PC-9 (cell line): ENCODE measurements at places on chromosomes 12 and 14. TPM values are rescaled to one million over a fixed set of nuclear protein-coding genes. Genes with fewer than 3 reads are reported as not detected.
A peak's percentile ranks its signal among the peaks of the same experiment; 100 is the strongest.

DNA sequence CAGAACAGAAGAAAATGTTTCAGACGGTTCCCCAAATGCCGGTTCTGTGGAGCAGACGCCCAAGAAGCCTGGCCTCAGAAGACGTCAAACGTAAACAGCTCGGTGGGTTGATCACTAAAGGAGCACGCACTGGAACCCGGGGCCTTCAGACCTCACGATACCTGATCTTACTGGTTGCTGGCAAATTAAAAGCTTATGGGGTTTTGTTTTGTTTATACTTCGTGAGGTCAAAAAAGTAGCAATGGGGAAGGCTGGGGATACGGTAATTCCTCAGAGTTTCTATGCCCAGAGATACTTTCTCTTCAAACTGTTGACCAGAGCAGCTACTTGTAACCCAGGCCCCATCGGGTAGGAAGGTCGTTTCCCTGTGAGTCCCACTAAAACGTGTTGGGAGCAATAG is 1.7 kb downstream of the CDKN1B start:
- DNase-seq, result no peak
- peak overlapping the region; percentile 98 for H3K27ac ChIP-seq
- H3K4me1 ChIP-seq, result peaks cover 49% of the 10 kb centered on the region
- H3K27me3 ChIP-seq, result no peaks in the 10 kb centered on the region

GRCh38 chr12:120851944-120852343 is 52.2 kb downstream of the SPPL3 start:
- no peaks in the 10 kb centered on the region for H3K36me3 ChIP-seq
- no peak overlapping the region for H3K4me3 ChIP-seq
- H3K4me1 ChIP-seq, result peaks cover 16% of the 10 kb centered on the region
- H3K27ac ChIP-seq, result no peak overlapping the region

GRCh38 chr12:93139028-93139665 is 210.1 kb upstream of the EEA1 start:
- H3K36me3 ChIP-seq, result no peaks in the 10 kb centered on the region
- no peak overlapping the region for H3K27ac ChIP-seq
- H3K4me1 ChIP-seq, result peaks cover 65% of the 10 kb centered on the region
- no peak for DNase-seq

- peak; percentile 69 for DNase-seq
- no peaks in the 10 kb centered on the region for H3K27me3 ChIP-seq
- no peaks in the 10 kb centered on the region for H3K36me3 ChIP-seq
Observed at GRCh38 chr12:22037947-22038346, 8.1 kb upstream of the CMAS start.

DNA sequence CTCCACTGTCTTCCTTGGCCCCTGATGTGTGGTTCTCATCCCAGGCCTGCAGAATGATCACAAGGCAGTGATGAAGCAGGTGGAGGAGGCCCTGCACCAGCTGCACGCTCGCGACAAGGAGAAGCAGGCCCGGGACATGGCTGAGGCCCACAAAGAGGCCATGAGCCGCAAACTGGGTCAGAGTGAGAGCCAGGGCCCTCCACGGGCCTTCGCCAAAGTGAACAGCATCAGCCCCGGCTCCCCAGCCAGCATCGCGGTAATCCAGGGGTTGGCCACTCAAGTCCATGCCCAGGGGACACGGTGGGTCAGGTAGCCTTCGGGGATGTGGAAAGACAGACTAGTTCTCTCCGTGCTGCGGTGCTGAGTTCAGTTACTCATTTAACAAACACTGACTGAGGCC is 11.0 kb downstream of the PSMD9 start:
- peaks cover 23% of the 10 kb centered on the region; the same call in 1 of the 2 replicates for H3K36me3 ChIP-seq
- no peak overlapping the region for H3K4me3 ChIP-seq
- peaks cover 1% of the 10 kb centered on the region for H3K4me1 ChIP-seq
- H3K27ac ChIP-seq, result no peak overlapping the region

The GMFB gene
- 32.2 and 35.5 TPM in 2 replicates for total RNA-seq

The CISTR gene
- not detected in 2 replicates for total RNA-seq

The PIWIL1 gene
- total RNA-seq, result not detected in 2 replicates

DNA sequence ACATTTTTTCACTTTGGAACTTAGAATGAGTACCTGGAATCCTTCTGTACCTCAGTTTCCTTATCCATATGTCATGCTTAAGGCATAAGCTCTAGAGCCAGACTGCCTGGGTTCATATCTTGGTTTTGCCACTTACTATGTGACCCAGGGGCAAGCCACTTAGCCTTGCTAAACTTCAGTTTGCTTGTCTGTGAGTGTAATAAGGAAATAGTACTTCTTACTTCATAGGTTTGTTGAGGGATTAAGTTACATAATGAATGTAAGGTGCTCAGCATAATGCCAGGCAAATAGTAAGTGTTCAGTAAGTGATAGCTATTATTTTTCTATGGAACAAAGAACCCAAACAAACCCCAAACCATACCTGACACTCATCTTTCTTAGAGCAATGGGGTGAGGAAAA is 225.1 kb downstream of the BCAT1 start:
- H3K27ac ChIP-seq, result no peak overlapping the region
- no peaks in the 10 kb centered on the region for H3K4me1 ChIP-seq
- H3K4me3 ChIP-seq, result no peak overlapping the region
- no peaks in the 10 kb centered on the region for H3K27me3 ChIP-seq
- H3K36me3 ChIP-seq, result no peaks in the 10 kb centered on the region

The KRT72 gene
- not detected in 2 replicates for total RNA-seq

DNA sequence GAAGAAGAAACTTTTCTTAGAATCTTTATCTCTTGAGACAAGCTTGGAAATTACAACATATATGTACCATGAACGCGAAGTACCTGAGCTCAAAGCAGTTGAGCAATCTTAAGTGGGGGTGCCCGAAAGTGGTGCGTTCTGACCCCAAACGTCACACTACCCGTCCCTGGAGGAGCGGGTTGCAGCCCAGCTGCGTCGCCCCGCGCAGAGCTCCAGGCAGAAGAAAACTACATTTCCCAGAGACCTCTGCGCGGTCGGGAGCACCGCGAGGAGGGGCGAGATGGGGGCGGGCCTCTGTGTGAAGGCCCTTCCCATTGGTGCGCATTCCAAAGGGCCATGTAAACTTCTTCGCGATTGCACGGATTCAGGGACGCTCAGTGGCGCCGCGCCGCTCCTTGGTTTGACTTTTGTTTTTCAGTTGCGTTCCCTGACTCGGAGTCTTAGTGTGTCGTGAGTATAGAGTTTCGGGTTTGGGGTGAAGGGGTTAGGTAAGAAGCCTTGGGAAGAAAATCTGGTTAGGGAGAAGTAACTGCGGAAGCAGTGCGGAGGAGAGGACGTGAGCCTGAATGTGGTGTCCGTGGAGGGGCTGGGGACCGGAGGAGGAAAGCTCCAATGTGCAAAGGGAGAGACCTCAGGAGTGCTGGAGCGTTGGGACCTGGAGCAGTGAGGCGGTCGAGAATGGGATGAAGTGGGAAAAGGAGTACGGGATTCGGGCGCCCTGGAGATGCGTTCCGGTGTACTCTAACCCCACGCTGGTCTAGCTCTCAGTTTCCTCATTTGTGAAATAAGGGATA is at the start of gene CCDC77:
Gene CCDC77, plus strand, starts transcription at position 410 of the 794 bp plus-strand sequence. CDS start 7,740 bp downstream, outside the sequence.
- peak within 1 kb of the TSS; percentile 90 for H3K4me3 ChIP-seq
- peak; percentile 95 for DNase-seq
- H3K27ac ChIP-seq, result peak within 1 kb of the TSS; percentile 59
- H3K4me1 ChIP-seq, result peaks cover 14% of the 10 kb centered on the region
- H3K36me3 ChIP-seq, result no peaks in the 10 kb centered on the region

GRCh38 chr12:70763666-70764065 is 126.4 kb upstream of the PTPRB start:
- DNase-seq, result no peak
- no peak overlapping the region for H3K27ac ChIP-seq
- no peak overlapping the region for H3K4me3 ChIP-seq
- no peaks in the 10 kb centered on the region for H3K4me1 ChIP-seq

- no peaks in the 10 kb centered on the region for H3K4me1 ChIP-seq
- no peak overlapping the region for H3K4me3 ChIP-seq
- no peak for DNase-seq
- H3K36me3 ChIP-seq, result no peaks in the 10 kb centered on the region
Observed at GRCh38 chr12:2084553-2085296, 31.9 kb downstream of the CACNA1C start.

GRCh38 chr12:124764451-124764850 is 99.2 kb downstream of the SCARB1 start:
- H3K4me1 ChIP-seq, result peaks cover 7% of the 10 kb centered on the region
- no peak overlapping the region for H3K27ac ChIP-seq
- no peak overlapping the region for H3K4me3 ChIP-seq
- no peaks in the 10 kb centered on the region for H3K27me3 ChIP-seq
- 0 out of 2 replicates have a peak, but pooled peaks cover 3% of the 10 kb centered on the region for H3K36me3 ChIP-seq

The SIX6 gene
- not detected in 2 replicates for total RNA-seq

DNA sequence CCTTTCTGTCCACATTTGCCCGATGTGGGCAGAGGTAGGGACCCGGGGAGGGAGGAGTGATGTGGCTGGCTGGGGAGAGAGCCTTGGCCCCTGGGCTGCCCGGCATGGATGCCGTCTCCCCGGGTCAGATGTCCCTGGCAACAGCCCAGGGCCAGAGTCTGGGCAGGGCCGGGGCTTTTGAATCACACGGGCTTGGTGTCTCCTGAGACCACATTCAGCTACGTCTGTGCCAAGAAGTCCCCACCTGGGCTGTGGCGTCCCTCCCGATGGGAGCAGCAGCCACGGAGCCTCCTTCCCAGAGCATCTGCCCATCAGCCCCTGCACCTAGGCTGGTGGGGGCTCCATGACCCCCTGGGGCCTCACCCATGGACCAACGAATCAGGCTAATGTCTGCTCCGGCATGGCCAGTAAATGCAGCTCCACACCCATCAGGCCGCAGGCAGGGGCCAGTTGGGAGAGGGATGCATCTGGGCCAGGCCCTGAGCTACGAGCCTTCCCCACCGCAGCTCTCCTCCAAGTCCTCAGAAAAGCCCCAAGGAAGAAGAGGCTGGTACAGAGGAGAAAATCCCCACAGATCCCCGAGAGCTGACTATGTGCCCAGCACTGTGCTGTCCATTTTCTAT is 109.4 kb downstream of the RFLNA start:
- no peaks in the 10 kb centered on the region for H3K27me3 ChIP-seq
- H3K4me3 ChIP-seq, result no peak overlapping the region
- no peak for DNase-seq
- no peaks in the 10 kb centered on the region for H3K4me1 ChIP-seq
- no peaks in the 10 kb centered on the region for H3K36me3 ChIP-seq

GRCh38 chr12:1814266-1814665 is 6.1 kb upstream of the LRTM2 start:
- no peak overlapping the region for H3K27ac ChIP-seq
- H3K36me3 ChIP-seq, result no peaks in the 10 kb centered on the region
- no peaks in the 10 kb centered on the region for H3K4me1 ChIP-seq
- H3K4me3 ChIP-seq, result no peak overlapping the region
- peaks cover 86% of the 10 kb centered on the region for H3K27me3 ChIP-seq

The AREL1 gene
- 98.4 and 108 TPM in 2 replicates for total RNA-seq

The PPP2R5C gene
- 301 and 401 TPM in 2 replicates for total RNA-seq

DNA sequence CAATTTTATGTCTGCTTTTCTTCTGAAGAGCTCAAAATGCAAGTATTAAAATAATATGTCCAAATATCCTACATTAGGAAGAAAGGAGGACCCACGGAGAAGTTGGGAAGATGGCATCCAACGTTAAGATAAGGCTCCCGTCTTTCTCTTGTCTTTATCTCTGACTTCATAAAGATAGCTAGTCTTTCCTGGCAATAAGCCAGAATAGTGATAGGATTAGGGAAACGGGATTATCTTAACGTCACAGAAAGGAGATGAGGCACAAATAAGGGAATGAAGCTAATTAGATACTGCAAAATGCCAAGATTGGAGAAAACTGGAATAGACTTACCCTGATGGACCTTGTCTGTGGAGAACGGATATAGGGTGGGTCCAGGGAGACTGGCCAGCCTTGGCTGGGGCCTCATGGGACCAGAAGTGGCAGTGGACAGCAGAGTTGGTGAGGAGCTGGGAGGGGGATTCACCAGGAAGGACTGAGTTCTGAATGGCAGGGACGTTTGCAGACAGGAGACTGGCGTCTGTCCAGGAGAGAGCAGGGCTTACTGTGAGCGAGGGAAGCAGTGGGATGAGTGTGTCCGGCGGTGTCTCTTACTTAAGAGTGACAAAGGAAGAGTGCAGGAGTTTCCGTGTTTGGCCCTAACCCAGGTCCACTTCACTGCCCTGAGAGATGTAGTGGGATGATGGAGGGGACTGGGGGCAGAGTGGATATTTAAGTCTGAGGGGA is 119.9 kb downstream of the CACNA1C start:
- no peaks in the 10 kb centered on the region for H3K36me3 ChIP-seq
- no peak overlapping the region for H3K4me3 ChIP-seq
- H3K4me1 ChIP-seq, result no peaks in the 10 kb centered on the region
- no peak overlapping the region for H3K27ac ChIP-seq

The SLC7A8 gene
- 2.0 and 3.6 TPM in 2 replicates for total RNA-seq

The CTSG gene
- not detected in 2 replicates for total RNA-seq

DNA sequence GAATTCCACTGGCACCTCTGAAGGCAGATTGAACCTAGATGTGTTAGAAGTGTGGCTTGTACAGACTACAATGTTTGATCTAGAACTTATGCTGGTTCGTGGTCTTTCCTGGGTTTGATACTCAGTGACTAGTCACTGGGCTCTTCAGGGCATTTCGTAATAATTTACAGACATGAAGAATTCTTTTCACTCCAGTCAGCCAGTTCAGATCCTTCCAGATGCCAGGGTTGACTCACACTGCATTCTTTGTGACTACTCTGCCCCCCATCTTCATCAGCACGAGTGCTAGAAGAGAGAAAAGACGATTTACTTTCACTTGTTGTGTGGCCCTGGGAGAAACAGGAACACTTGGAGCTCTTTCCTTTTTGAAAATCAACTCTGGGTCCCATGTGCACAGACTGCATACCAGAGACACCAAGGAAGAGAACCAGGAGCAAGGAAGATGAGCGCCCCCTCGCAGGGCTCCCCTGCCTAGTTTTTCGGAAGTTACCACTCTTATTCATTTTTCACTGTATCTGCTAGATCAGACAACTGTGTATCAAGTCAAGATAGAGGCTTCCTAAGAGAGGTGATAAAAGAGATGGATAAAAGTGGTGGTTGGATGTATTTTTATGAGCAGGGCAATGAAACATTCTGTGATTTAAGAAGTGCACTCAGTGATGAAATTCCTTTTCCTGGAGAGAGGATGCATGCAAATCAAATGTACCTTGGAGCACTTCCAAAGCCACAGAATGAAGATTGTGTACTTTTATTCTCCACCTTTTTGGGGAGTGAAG is 33.5 kb upstream of the EVL start:
- H3K27me3 ChIP-seq, result no peaks in the 10 kb centered on the region
- DNase-seq, result peak; percentile 94
- peaks cover 34% of the 10 kb centered on the region for H3K4me1 ChIP-seq
- H3K4me3 ChIP-seq, result peak overlapping the region; percentile 55; the same call in 1 of the 2 replicates
- peak overlapping the region; percentile 89 for H3K27ac ChIP-seq
